ENCODE measurements at places on chromosomes 7 and 10. TPM values are rescaled to one million over a fixed set of nuclear protein-coding genes. Genes with fewer than 3 reads are reported as not detected.

The SFR1 gene
- 5.6 TPM for total RNA-seq

The CSGALNACT2 gene
- total RNA-seq, result 6.7 TPM

The DEPP1 gene
- total RNA-seq, result 31.9 TPM

The SDK1 gene
- 80.9 TPM for total RNA-seq

The CDHR3 gene
- total RNA-seq, result 82.5 TPM

GRCh38 chr7:154427533-154427932, 375.3 kb downstream of the DPP6 start:
- DNase-seq, result no peak
- H3K36me3 ChIP-seq, result no peaks in the 10 kb centered on the region
- no peaks in the 10 kb centered on the region for H3K4me1 ChIP-seq
- H3K4me3 ChIP-seq, result no peak overlapping the region
- H3K27me3 ChIP-seq, result no peaks in the 10 kb centered on the region
- no peak overlapping the region for H3K27ac ChIP-seq

DNA sequence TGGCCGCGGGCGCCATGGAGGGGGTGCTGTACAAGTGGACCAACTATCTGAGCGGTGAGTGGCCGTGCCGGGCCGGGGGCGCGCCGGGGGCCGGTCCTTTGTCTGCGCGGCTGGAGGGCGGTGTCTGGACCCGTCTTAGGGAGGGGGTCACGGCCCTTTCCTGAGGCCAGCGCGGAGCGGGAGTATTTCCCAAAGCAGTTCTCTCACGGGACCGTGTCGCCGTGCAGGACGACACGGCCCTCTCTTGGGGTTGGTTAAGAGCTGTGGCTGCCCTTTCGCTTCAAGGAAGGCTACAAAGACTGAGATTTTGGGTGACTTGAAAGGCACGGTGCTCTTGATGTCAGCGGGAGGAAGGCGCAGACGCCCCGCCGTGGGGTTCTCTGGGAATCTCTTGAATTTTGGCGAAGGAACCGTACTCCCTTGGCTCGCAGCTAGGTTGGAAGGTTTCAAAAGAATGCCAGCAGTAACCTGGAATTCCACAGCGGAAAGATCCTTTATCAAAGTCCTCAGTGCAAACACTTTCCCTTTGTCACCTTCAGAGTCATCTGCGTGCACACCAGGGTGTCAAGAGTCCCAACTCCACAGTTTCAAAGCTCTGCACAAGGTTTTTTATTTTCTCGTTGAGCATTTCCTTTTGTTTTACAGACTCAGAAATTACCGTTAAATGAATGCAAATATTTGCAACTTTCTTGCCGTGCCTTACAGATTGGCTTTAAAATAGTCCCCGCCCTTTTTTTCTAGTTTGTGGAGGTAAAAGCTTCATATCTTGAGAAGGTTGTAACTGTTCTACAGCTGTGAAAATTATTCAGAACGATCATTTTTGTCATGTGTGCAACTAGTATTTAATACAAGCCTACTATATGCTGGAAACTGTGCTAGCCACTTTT, 780 bp downstream of the PLEKHA8 start:
- DNase-seq, result peak; percentile 62
- no peaks in the 10 kb centered on the region for H3K36me3 ChIP-seq
- peak overlapping the region; percentile 96 for H3K4me3 ChIP-seq
- no peaks in the 10 kb centered on the region for H3K4me1 ChIP-seq
- peak overlapping the region; percentile 93 for H3K27ac ChIP-seq

GRCh38 chr10:6917125-6917524, 337.0 kb upstream of the PRKCQ start:
- H3K4me1 ChIP-seq, result no peaks in the 10 kb centered on the region
- H3K4me3 ChIP-seq, result no peak overlapping the region
- DNase-seq, result no peak

GRCh38 chr7:51731075-51731474, 414.5 kb upstream of the COBL start:
- no peaks in the 10 kb centered on the region for H3K4me1 ChIP-seq
- no peak for DNase-seq
- no peak overlapping the region for H3K4me3 ChIP-seq
- H3K36me3 ChIP-seq, result no peaks in the 10 kb centered on the region

DNA sequence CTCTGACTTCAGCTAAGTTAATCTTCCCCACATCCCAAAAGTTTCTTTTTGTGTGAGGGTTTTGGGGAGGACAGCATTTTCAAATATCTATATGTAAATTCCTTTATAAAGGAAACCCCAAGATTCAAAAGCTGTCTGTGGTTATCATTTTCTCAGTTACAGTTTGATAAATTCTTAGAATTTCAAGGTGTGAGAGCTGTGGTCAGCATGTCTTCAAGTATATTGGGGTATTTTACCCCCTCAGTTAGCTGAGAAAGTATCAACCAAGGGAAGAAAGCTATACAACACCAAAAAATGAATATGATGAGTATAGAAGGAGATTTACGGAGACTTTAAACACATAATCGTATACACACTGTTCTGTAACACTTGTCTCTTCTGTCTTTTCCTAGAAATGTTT, 109.2 kb downstream of the SND1 start:
- H3K36me3 ChIP-seq, result no peaks in the 10 kb centered on the region
- no peak for DNase-seq
- H3K4me1 ChIP-seq, result no peaks in the 10 kb centered on the region
- H3K27me3 ChIP-seq, result no peaks in the 10 kb centered on the region

GRCh38 chr7:23055582-23056178, 41.8 kb upstream of the HYCC1 start:
- no peaks in the 10 kb centered on the region for H3K36me3 ChIP-seq
- H3K27me3 ChIP-seq, result no peaks in the 10 kb centered on the region
- no peaks in the 10 kb centered on the region for H3K4me1 ChIP-seq

DNA sequence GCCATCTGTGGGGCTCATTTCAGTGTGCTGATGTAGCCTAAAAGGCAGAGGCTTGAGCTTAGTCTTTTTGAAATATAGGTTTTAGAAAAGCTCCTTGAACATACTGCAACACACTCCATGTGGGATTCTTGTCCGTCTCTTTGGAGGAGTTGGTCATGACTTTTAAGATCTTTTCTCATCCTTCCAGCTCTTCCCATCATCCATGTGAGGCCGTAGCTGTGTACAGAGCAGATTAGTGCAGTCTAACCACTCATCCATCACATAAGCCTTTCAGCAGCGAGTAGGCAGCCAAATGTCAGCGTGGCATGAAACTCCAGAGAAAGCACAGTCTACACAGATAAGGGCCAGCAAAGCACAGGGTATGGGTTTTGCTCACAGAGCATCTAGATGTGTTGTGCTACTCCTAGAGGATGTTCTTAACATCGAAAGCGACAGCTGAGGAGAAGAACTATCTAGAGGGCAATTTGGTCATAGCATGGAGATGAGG, 28.1 kb upstream of the NPVF start:
- H3K27me3 ChIP-seq, result no peaks in the 10 kb centered on the region
- no peaks in the 10 kb centered on the region for H3K36me3 ChIP-seq
- no peak for DNase-seq
- H3K4me3 ChIP-seq, result no peak overlapping the region
- H3K27ac ChIP-seq, result no peak overlapping the region
- peaks cover 13% of the 10 kb centered on the region for H3K4me1 ChIP-seq

DNA sequence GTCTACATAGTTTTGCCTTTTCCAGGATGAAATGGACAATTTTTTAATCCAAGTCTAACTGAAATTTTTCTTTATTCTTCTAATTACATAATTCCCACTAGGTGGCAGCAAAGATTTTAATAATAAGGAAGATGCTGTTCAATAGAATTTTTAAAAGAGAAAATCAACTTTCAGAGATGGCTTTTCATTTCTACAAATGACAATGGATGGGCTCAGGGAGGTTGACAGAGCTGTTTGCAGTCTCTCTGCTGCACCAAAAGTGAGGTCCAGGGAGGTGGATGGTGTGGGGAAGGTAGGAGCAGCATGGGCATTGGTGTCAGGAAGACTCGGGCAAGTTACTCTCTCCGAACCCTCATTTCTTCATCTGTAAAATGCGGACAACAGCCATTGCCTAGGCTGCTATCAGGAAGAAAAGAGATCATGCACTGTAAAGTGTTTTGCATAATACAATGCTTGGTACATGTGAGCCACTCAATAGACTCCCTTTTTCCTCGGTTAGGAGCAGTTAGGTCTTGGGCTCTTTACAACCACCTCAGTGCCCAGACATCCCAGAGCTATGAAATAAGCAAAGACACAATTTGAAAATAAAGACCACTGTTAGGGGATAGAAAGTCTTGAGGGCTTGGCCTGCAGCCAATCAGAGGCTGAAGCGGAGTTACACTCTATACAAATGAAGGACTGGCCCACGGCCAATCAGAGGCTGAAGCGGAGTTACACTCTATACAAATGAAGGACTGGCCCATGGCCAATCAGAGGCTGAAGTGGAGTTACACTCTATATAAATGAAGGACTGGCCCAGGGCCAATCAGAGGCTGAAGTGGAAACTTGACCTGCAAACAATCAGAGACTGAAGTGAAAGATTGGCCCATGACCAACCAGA, 107.1 kb downstream of the ABLIM1 start:
- H3K27me3 ChIP-seq, result no peaks in the 10 kb centered on the region
- DNase-seq, result no peak
- H3K36me3 ChIP-seq, result no peaks in the 10 kb centered on the region

DNA sequence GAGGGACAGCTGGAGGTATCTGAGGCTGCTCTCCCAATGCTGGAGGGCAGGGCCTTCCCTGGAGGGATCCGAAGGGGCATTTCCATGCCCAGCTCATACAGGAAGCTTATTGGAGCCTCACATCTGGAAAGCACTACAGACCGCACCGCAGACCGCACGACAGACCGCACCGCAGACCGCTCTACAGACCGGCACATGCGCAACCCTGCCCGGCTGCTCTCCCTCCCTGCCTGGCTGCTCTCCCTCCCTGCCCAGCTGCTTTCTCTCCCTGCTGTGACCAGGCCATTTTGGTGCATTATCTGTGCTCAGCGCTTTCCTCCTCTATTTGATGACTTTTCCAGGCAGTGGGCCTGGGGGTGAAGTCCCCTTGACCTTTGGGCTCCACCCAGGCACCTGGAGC, 39.6 kb upstream of the EN2 start:
- no peak overlapping the region for H3K4me3 ChIP-seq
- DNase-seq, result no peak
- H3K27me3 ChIP-seq, result no peaks in the 10 kb centered on the region

DNA sequence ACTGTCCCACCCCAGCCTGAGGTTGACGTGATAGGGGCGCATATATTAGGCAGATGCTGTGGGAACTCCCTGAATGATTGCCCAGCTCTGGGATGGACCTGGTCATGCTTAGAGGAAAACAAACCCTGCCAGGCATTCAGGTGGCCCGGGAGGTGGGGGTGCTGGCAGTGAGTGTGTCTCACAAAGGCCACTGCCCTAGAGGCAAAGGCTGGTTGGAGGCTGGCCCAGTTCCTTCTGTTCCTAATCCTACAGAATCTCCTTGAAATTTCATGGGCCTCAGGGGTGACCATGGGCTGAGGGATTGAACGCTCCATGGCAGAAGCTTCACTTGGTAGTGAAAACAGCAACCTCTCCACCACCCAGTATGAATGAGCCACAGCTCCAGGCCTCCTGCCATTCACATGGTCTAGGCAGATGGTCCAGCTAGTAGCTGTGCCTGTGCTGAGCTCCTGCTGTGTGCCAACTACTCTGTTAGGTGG, 25.6 kb downstream of the ADRA2A start:
- H3K36me3 ChIP-seq, result no peaks in the 10 kb centered on the region
- H3K27ac ChIP-seq, result no peak overlapping the region
- no peaks in the 10 kb centered on the region for H3K4me1 ChIP-seq
- H3K27me3 ChIP-seq, result no peaks in the 10 kb centered on the region
- DNase-seq, result peak; percentile 53

DNA sequence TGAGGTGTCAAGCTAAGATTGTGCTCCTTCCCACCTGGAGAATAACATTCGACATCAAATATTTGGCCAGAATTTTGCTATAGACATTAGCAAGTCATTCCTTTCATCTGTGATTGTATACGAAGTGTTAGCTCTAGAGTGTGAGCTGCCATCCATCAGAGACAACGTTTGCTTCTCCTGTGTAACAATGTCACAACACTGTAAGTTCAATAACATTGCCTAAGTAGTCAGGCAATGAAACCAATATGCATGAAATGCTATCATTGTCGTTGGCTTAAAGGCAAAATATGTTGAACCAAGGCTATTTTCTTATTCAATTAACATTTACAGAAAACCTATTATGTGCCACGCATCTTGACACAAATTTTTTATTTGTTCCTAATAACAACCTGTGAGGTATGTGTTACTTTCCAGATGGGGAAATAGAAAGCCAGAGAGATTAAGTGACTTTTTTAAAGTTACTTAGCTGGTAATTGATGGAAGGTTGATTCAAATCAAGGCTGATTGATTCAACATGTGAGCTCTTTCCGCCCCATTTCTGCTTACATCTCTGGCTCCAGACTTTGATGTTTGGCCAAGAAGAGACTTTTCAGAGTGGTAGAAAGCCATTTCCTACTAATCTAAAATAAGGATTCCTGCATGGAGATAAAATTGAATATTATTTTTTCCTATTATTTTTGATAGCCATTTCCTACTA, 32.0 kb downstream of the BET1 start:
- no peak overlapping the region for H3K27ac ChIP-seq
- no peak overlapping the region for H3K4me3 ChIP-seq

DNA sequence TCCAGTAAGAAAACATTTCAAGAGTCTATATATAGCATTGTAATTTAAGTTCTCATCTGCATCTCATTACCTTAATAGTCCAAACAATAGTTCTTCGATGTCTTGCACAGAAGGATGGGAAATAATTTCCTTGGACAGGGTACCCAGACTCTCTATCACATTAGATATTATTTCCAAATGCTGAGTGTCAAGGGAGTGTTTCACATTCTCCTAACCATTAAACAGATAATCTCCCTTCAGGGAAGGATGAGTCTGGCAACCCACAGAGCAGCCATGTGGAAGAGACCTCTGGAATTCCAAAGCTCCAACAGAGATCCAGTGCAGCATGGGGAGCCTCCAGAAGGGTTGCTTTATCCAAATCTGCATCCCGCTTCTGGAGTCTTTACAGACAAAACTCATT, 89.6 kb downstream of the FZD1 start:
- DNase-seq, result no peak
- H3K4me1 ChIP-seq, result no peaks in the 10 kb centered on the region
- H3K36me3 ChIP-seq, result no peaks in the 10 kb centered on the region
- no peak overlapping the region for H3K4me3 ChIP-seq
- no peaks in the 10 kb centered on the region for H3K27me3 ChIP-seq

DNA sequence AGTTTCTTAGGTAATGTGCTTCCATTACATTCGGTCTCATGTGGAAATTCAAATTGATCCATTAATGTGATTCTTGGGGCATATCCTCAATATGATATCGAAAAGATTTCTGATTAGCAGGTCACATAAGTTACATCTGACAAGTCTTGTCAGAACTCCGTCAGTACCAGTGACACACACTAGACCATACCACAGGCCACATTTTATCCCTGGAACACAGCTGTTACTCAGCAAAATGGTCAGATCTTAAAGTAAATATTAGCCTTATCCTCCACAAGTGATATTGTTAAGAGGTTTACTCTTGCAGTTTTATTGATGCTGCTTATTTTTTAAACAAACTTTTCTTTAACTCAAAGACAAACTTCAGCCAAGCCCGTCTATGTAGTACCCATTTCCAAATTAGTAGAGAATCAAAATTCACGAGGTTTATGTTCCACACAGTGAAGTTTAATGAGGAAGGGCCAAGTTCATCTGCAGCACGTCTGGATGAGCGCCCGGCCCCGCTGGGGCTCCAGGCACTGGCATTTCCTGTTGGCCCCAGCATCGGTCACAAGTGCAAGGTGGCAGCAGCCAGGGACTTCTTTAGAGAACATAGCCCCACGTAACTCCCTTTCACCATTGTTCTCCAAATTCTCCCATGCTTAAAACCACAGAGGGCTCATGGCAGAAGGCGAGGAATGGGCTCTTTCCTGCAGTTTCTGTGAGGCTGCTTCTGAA, 132.2 kb downstream of the VIPR2 start:
- H3K36me3 ChIP-seq, result no peaks in the 10 kb centered on the region
- no peak overlapping the region for H3K27ac ChIP-seq
- DNase-seq, result peak; percentile 54
- H3K4me1 ChIP-seq, result peaks cover 15% of the 10 kb centered on the region
